ENCODE measurements at places on chromosomes 4 and X.

DNA sequence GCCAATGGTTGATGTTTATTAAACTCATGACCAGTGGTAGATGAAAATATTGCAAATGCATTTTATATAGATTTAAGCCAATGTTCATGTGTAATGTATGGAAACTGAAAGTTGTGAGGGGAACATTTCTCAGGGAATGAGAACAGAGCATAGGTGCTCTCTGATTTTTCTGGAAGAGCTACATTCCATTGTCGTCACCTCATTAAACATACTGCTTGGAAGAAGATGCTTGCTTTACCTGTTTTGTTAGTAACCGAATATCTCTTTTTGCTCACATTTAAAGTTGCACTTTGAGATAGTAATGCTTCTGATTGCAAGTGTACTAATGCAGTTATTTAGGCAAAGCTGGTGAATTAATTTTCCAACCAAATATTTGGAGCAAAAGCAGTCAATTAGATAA is 93.8 kb upstream of the CLCN4 start:
- DNase-seq, result no peak

GRCh38 chr4:101501421-101501820 is 154.1 kb upstream of the PPP3CA start:
- DNase-seq, result no peak

GRCh38 chr4:120653804-120654573 is 268.5 kb downstream of the PRDM5 start:
- DNase-seq, result no peak

DNA sequence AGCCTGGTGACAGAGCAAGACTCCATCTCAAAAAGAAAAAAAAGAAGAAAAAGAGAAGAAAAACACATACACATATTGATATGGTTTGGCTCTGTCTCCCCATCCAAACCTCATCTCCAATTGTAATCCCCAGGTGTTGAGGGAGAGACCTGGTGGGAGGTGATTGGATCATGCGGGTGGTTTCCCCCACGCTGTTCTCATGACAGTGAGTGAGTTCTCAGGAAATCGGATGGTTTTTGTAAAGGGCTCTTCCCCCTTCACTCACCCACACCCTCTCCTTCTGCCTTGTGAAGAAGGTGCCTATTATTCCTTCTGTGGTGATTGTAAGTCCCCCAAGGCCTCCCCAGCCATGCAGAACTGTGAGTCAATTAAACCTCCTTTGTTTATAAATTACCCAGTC is 68.4 kb downstream of the LDB2 start:
- no peak for DNase-seq

- DNase-seq, result no peak
Measured at GRCh38 chr4:174212061-174212460, 71.4 kb downstream of the FBXO8 start.

- no peak for DNase-seq
Measured at GRCh38 chrX:317424-318067, 1.1 kb downstream of the GTPBP6 start.

DNA sequence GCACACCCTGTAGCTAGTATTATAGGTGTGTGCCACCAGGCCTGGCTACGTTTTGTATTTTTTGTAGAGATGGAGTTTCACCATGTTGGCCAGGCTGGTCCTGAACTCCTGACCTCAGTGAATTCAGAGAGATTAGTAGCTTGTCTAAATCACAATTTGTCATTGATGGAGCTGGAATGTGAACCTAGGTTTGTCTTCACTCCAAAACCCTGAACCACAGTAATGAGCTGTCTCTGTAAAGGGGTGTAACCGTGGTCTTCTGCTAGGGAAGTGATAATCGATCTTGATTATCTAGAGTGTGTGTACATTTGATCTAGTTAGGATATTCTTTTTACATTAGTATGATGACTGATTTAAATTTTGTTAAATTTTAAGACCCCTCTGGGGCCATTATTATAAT is 8.3 kb downstream of the ARHGAP10 start:
- no peak for DNase-seq

DNA sequence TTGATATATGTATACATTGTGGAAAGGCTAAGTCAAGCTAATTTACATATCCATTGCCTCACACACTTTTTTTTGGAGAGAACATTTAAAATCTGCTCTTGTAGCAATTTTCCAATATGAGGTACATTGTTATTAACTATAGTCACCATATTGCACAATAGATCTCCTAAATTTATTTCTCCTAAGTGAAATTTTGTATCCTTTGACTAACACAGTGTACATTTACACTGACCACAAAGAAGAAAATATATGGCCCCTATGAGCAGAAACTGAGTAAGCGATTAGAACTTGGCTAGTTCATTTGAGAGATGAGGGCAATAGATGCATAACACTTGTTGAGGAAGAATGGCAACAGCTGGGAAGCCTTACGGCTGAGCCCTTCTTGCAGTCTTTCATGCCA is 20.3 kb upstream of the GUCY1B1 start:
- peak; percentile 72 for DNase-seq

GRCh38 chrX:16601885-16602284 is 48.1 kb upstream of the S100G start:
- no peak for DNase-seq

- DNase-seq, result no peak
Measured at GRCh38 chr4:29653221-29653620, 1066.9 kb upstream of the PCDH7 start.

DNA sequence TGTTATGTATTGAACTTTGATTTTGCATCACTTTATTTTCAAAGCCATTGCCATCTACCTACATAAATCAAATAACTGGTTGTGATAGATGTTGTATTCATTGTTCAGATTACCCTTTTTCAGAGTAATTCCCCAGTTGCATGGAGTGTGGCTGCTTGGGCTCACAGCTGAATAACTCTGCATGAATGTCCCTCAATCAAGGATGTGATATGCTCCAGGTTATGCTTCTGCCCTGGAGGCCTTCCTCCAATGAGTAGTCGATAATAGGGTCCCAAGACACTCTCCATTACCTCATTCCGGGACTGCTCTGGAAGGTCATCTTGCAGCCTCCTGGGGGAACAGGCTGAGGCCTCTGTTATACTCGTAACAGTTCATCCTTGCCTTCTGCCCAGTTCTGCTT is 251.8 kb downstream of the ADGRL3 start:
- no peak for DNase-seq
